NCI-H187 (cell line): ENCODE measurements at places on chromosomes 16 and 17.

GRCh38 chr16:55698331-55698730 lies 42.5 kb downstream of the SLC6A2 start:
- no peak for DNase-seq

GRCh38 chr16:68592466-68593337 lies 52.4 kb upstream of the CDH3 start:
- no peak for DNase-seq

- DNase-seq, result no peak
These were observed 147.0 kb downstream of the HS3ST4 start for GRCh38 chr16:25838724-25839186.

GRCh38 chr17:12688382-12688781 lies 22.7 kb downstream of the MYOCD start:
- no peak for DNase-seq
